ENCODE measurements at places on chromosomes 13 and 19. TPM values are rescaled to one million over a fixed set of nuclear protein-coding genes. Genes with fewer than 3 reads are reported as not detected.

Gene ARHGAP45
- total RNA-seq = 2.2 TPM

Gene ZNF829
- total RNA-seq = 0.41 TPM

Gene DDX49
- total RNA-seq = 43.2 TPM

Gene CYP4F3
- 3.1 TPM for total RNA-seq

Gene SLC6A16
- 1.2 TPM for total RNA-seq
